ENCODE measurements at places on chromosomes 3 and 15.

DNA sequence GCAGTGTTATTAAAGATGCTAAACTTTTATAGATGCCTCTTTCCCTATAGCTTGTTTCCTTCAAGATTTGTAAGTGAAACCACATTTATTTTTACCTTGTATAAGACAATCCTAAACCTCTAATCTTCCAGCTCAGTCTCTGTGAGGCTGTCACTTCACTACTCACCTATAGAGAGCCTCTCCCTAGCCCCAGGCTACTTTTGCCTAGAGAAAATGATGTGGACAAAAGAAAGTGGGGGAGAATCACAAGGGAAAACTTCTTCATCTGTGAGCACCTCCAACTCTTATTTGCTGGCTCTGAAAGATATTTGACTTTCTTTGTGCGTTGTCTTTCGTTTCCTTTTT, 74.9 kb upstream of the SCN5A start:
- no peak for DNase-seq

GRCh38 chr3:160115387-160115786, 109.8 kb upstream of the C3orf80 start:
- no peak for DNase-seq

DNA sequence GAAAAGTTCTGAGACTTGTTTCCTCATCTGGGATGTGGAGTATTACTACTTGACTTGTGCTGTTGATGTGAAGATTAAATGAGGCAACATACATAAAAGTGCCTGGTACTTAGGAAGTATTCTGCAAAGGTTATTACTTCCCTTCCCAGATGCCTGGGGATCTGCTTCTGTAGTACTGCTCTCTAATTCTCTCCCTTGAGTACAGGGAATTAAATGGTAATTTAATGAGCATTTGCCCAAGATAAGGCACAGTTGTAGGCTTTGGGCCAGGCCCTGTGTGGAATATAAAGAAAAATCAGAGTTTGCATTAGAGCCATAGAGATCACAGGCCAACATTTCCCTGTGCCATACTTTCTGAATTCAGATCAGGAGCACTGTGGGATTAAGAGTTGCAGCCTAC, 84.4 kb downstream of the LARS2 start:
- DNase-seq, result no peak

- no peak for DNase-seq
Measured at GRCh38 chr3:4898454-4899313, 80.6 kb upstream of the BHLHE40 start.

DNA sequence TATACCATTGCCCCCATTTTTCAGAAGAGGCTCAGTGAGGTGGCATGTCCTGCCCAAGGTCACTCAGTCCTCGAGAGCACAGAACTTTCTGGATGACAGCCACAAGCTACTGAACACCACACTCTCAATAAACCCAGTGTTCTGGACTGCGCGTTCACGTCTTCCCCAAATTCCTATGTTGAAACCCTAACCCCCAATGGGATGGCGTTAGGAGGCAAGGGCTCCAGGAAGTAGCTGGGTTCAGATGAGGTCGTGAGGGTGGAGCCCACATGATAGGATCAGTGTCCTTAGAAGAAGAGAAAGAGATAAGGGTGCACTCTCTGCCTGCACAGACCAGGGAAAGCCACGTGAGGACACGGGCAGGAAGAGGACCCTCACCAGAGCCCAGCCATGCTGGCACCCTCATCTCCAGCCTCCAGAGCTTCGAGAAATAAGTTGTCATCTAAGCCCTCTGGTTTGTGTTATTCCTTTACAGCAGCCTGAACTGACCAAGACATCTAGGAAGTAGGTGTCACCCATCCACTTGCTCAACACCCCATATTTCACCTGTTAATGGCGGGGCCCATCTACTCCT, 324.0 kb downstream of the UACA start:
- no peak for DNase-seq

DNA sequence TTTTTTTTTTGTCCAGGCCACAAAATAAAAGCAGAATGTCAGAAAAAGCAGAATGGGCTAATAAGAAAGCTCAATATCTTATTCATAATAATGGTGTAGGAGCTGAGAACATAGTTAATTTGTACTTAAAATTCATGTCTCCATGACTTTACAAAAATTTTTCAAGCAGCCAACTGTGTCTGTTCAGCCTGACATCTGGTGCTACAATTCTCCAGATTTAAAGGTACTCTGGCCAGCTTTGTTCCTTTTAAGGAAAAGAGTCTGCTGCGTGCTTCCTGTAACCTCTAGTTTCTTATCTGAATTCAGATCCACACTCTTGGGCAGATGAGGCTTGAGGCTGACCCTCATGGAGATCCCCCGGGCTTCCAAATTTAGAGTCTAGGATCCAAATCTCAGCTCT, 8.7 kb upstream of the RFX7 start:
- DNase-seq, result no peak

DNA sequence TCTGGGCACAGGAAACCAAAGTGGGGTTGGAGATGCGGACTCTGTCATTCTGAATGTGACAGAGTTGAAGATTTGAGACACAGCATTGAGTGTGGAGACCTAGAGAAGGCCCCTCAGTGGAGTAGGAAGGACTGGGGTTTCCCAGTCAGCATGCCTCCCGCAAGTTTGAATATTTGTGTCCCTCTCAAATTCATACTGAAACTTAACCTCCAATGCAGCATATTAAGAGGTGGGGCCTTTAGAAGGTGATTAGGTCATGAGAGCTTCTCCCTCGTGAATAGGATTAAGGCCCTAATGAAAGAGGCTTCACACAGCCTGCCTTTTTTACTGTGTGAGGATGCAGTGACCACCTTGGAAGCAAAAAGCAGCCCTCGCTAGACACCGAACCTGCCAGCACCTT, 8.0 kb downstream of the HDDC3 start:
- no peak for DNase-seq

DNA sequence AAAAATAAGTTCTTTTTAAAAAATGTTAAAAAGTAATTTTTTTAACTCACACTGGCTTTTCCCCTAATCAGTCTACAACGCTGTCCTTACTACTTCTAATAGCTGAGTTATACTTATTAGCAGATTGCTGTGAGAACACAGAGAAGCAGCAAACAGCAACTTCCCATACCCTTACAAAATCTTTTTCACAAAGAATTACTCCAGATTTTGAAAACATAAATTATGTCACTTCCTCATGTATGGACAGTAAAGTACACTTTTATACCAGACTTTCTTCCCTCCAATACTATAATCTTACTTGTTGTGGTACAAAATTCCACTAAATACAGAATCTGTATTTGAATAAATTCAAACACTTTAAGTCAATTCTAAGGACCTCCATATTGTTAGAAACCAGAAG, 2.1 kb downstream of the PHC3 start:
- no peak for DNase-seq

DNA sequence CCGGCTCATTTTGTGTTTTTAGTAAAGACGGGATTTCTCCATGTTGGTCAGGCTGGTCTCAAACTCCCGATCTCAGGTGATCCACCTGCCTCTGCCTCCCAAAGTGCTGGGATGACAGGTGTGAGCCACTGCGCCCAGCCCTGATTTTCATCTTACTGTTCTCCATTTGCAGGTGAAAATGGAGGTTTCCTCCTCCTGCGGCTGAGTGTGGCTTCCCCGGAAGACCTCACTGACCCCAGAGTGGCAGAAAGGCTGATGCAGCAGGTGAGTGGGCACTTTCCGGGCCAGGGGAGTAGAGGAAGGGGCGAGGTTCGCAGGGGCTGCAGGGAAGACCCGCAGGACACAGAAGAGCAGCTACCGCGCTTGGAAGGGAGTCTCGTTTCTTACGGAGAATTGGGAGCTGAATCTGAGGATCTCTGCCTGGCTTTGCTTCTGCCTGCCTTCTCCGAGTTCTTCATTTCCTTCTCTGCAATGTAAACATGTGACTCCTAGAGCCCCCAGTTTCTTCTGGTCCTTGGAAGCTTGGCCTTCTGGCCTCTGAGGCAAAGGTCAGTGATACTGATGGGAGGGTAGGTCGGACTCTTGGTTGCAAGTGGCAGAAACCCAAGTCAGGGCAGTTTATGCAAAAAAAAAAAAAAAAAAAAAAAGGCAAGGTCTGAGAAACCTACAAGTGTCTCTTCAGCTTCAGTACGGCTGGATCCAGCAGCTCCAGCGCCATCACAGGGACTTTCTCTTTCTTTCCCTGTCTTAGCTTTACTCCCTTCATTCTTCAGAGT, 8.9 kb downstream of the MUC20 start:
- DNase-seq, result no peak

DNA sequence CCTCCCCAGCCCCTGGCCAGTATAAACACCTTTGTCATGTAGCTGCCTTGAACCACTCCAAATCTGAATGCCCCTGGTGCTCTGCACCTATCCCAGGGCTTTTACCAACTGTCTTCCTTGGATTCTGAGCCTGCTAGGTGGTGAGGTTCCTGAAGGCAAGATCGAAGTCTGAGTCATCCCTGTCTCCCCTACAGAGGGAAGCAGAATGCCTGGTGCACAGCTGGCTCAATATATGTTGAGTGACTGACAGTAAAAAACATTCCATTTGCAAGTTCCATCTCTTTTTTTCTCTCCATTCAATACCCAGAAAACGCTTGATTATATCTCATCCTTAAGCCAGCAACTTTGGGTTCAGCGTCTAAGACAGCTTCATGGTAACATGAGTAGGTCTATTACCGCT, 24.7 kb downstream of the SLC24A1 start:
- no peak for DNase-seq

DNA sequence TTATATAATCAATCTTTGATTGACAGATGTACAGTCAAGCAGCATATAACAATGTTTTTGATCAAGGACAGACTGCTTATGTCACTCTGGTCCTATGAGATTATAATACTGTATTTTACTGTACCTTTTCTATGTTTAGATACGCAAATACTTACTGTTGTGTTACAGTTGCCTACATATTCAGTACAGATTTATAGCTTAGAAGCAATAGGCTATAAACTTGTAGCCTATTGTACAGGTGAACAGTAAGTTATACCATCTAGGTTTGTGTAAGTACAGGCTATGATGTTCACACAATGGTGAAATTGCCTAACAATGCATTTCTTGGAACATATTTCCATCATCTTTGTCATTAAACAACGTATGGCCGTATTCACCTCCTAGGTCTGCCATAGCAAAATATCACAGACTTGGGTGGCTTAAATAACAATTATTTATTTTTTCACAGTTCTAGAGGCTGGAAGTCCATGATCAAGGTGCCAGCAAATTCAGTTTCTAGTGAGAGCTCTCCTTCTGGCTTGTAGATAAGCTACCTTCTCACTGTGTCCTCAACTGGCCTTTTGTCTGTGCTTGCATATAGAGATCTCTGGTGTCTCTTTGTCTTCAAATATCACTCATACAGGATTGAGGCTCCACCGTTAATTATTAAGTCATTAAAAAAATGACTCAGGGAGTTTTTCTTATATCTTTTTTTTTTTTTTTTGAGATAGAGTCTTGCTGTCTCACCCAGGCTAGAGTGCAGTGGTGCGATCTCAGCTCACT, 89.1 kb downstream of the EBLN2 start:
- DNase-seq, result no peak

DNA sequence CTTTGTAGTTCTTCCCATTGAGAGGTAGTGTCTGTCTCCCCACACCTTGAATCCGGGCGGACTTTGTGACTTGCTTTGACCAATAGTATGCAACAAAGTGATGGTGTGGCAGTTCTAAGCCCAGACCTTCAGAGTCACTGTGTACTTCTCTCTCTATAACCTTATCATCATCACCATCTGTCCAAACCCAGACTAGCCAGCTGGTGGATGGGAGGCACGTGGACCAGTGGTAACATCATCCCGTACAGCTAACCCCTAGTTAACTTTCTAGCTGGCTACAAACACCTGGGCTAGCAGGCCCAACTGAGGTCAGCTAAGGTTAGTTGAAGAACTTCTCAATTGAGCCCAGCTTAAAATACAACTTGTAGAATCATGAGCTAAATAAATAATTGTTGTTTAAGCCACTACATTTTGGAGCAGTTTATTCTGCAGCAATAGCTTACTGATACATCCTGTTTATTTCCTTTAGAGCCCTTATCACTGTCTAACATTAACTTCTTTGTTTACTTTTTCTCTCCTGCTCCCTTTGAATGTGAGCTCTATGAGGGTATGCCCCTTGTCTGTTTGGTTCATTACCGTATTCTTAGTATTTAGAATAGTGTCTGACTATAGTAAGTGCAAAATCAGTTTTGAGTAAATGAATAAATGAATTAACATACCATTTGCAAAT, 11.5 kb upstream of the CCR9 start:
- no peak for DNase-seq

- DNase-seq, result no peak
Measured at GRCh38 chr3:11607816-11608215, 35.9 kb downstream of the VGLL4 start.

GRCh38 chr3:178536211-178537079, at the start of gene KCNMB2:
Gene KCNMB2 (plus strand): TSS chr3:178536436.
- DNase-seq, result no peak

DNA sequence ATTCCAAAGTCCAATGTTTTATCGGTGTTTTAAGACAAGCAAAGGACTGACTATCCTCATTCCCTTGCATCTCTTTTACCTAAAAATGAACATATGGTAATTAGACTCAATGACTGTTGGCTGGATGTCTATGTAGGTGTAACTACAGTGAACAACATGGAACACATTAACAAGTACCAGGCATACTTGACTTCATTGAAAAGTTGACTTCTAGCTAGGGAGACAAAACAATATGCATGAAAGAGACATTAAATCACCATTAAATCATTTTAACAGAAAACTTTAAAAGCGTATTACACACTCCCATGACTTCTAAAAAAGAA, 34.3 kb upstream of the ANPEP start:
- no peak for DNase-seq

DNA sequence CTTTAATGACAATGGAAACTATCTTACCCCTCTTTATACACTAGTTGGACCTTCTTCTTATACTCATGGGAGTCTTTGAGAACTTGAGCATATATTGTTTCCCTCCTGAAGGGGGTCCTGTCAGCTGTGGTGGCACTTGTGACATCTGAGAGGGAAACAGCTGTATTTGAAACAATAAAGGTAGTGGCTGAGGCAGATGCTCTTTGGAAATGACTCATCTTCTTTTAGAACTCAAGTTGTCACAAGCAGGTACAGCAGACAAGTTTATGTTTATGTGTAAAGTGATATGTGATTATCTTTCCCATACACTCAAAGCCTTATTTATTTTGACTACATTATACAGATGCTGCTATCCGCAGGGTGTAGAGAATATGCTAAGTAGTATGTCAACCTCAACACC, 220.0 kb upstream of the GRM7 start:
- no peak for DNase-seq

- no peak for DNase-seq
Measured at GRCh38 chr3:106616556-106616955, 747.7 kb upstream of the CBLB start.

GRCh38 chr15:62453981-62454380, 288.9 kb upstream of the C2CD4B start:
- DNase-seq, result peak; percentile 46

DNA sequence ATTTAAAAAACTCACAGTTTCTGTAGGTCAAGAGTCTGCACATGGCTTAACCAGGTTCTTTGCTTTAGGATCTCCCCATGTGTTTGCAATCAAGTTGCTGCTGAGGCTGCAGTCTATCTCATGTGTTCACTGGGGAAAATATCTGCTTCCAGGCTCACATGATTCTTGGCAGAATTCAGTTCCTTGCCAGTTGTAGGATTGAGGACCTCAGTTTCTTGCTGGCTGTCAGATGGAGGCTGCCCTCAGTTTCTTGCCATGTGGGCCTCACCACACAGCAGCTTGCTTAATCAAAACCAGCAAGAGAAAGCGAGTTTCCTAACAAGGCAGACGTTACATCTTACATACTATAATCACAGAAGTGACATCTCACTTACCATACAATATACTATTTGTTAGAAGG, 10.0 kb upstream of the TBC1D5 start:
- DNase-seq, result no peak

GRCh38 chr3:14597266-14597665, 54.3 kb upstream of the CCDC174 start:
- no peak for DNase-seq

GRCh38 chr15:86082619-86083380, 3.1 kb downstream of the AGBL1 start:
- DNase-seq, result no peak
